ENCODE measurements at places on chromosomes 2 and 18.

GRCh38 chr2:217512259-217512658, 490.5 kb downstream of the TNS1 start:
- no peak for DNase-seq

DNA sequence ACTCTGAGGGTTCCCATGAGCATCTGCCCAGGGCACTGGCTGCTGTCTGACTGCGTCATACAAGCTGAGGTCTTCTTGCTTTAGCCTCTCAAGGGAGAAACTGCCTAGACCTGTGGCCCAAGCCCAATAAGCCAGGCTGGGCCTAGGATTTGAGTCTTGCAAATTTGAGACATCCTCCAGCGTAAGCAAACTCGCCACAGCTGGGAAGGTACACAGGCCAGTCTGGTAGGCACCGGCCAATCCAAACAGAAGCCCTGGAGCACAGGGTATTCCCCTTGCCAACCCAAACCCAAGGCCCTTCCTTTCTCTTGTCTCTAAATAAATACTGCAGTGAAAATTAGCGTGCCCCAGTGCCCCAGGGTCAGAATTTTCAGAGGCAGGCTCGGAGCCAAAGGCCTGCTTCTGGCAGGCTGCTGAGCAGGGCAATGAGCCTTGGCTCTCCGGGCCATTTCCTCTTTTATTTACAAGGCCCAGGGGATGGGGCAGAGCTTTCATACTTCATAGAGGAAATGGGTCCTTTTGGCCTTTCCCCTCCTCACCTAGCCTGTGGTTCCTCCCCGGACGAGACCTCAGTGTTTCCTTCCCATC, 33.3 kb downstream of the POLR1A start:
- peak; percentile 77 for DNase-seq

DNA sequence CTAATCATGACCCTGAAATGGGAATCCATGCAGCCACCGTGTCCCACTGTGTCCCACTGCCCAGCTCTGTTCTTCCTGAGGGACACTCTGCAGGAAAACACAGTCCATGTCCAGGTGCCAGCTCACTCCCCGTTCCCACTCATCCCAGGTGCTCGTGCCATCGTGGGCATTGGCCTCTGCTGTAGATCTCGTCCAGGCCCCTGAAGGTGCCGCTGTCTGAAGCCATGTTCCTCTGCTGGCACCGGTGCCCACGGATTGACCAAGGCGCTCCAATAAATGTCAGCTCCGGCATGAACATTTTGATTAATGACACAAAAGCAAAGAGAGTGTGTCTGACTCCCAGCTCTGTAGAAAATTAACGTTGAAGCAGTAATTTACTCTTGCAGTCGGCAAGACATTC, 280.1 kb upstream of the SALL3 start:
- no peak for DNase-seq

DNA sequence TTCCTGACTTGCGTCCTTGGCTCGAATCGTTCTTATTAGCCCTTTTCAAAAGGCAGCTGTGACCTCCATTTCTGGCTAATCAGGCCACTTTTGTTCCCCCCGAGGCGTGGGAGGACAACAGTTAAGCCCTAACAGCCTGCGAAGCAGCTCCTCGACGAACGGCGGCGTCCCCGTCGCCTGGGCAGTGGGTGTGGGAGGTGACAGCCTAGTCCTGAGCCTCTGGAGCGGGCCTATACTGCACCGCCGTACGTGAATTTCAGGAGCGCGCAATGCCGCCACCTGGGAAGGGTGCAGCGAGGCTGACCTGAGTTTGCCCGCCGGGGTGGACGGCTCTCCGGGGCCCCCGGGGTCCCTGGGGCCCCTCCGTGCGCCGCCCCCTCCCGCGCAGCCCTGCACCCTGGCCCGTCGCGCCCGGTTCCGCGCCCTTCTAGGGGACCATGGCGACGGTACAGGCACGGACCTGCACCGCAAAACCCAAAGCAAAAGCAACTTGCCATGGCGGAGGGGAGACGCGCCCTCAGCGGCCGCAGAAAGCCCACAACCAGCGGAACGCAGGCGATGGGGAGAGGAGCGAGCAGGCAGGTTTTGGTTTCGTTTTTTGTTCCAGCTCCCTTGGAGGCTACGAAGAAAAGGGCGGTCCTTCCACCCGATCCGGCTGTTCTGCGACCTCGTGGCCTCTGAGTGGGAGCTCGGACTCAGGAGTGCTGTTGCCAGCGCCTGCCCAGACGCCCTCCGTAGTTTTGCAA, at the start of gene RBM43:
TSS of gene RBM43 (minus strand) at position 633 of the 746 bp plus-strand sequence. CDS start at position 497, 136 bp downstream.
- peak; percentile 84 for DNase-seq

GRCh38 chr18:30415903-30416302, 626.6 kb downstream of the DSC3 start:
- DNase-seq = no peak

DNA sequence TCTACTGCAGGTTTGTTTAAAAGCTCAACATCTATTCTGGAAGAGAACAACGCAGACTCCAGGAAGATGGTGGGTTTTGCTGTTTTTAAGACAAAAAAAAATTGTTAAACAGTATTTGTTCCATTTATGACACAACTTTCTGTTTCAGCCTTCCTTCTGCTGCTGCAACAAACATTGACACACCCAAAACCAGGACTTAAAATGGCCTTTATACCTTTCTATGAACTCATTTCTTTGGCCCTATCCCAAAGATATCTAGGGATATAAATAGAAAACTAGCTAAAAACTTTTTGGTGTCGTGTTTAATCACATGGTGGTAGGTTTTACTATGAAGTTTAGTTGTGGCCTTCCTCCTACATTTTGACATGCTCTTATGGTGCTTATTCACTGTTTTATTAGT, 964 bp upstream of the GALNT3 start:
- peak; percentile 49 for DNase-seq

GRCh38 chr2:42063431-42064171, 15.8 kb downstream of the PKDCC start:
- DNase-seq = no peak

- no peak for DNase-seq
Measured at GRCh38 chr18:26386441-26386840, 160.2 kb downstream of the TAF4B start.

DNA sequence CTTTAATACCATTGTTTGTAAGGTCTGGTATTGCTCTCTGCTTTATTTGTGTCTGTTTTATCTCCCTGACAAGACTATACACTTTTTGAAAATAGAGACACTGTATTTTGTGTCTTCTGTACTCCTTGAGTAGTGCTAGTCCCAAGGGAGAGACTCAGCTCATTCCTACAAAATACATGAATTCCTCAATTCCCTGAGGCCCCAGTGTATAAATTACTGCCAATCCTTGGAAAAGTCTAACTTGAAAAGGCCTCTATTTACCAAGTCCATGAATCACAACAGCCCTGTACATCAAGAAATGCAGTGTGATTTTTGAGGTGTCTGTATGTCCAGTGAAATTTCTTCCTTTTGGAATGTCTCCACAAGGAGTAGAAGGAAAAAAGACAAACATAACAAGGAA, 34.9 kb upstream of the NEDD4L start:
- no peak for DNase-seq

GRCh38 chr2:19654310-19655090, 247.3 kb downstream of the TTC32 start:
- no peak for DNase-seq

DNA sequence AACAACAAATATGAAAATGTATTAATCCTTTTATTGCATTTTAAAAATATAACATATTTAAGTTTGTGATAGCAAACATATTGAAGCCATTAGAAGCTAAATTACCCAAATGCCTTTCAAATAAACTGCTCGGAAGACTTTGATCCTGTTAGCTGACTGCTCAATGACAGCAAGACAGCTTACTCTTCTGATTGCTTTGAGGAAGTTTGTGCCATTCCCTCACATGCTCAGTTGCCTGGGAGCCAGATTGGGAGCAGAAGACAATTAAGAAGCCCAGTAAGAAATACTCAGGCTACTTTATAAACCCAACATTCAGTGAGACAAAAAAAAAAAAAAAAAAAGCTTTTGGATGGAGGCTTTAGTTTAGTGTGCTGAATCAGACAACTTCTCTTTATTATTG, 407.1 kb upstream of the SOX11 start:
- DNase-seq = no peak

DNA sequence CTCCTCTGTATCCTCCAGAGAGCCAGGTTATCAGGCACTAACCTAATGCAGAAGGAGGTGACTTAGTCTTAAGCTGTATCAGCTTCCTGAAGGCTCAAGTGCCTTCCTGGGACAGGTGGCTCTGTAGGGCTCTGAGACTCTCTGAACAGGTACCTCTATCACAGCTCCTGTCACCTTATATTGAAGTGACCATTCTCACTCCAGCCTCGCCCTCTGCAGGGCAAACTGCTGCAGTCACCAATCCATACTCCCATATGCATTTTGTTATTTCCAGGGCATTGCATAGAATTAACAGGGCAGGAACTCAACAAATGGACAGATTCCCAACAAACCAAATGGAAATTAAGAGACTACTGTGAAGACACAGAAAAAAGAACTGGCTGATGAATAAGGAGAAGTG, 203.0 kb upstream of the REV1 start:
- DNase-seq = no peak

- no peak for DNase-seq
Measured at GRCh38 chr2:62685256-62685655, 20.3 kb upstream of the EHBP1 start.

DNA sequence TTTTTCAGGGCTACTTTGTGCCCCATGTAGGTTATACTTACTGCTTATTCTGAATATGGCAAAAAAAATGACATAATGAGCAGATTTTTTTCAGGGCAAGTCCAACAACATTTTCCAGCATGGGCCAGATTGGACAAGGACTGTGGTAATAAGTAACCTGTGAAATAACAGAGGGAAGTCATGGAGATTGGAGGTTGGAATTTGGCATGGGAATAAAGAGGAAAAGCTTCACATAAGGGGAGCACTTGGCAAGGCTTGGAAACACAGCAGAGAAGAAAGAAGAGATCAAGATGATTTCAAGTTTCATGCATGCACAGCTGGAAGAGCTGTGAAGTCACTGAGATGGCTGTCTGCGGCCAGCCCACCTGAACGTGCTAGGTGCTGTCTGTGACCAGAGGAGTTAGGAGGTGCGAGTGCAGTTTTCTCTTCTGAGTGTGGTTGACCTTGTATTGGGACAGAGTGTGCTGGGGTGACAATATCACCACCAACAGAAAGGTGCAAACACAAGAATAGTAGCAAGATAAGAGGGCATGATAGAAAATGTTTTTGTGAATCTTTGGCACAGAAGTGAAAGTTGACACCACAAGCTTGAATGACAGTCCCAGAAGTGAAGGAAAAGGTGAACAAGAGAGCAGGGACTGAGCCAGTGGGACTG, 71.1 kb upstream of the DSC1 start:
- DNase-seq = no peak

DNA sequence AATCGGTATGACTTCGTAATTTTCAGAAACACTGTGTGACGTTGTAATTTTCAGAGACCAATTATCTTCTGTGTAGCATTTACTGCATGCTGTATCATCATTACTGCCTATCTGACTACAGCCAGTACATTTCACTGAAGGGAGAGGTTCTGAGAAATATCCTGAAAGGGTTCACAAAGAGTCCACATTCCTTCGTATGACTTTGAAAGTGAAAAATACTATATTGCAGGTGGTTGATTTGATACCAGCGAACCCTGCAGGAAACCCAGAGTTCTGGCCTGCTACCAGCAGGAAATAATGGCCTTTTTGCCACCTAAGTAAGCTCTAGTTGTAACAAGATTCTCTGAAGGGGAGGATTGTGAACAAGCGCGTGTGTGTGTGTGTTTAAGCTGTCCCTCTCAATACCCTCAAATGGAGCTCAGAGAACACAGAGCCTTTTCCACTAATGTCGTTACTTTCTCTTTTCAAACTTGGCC, 155.5 kb downstream of the ARHGAP28 start:
- DNase-seq = no peak

- DNase-seq = no peak
Measured at GRCh38 chr2:74863802-74864248, 29.9 kb downstream of the HK2 start.

GRCh38 chr2:71798266-71799012, 345.1 kb downstream of the DYSF start:
- DNase-seq = no peak

GRCh38 chr2:101133492-101134100, 17.6 kb downstream of the TBC1D8 start:
- DNase-seq = no peak

GRCh38 chr2:9319338-9319715, 104.0 kb downstream of the ITGB1BP1 start:
- no peak for DNase-seq

DNA sequence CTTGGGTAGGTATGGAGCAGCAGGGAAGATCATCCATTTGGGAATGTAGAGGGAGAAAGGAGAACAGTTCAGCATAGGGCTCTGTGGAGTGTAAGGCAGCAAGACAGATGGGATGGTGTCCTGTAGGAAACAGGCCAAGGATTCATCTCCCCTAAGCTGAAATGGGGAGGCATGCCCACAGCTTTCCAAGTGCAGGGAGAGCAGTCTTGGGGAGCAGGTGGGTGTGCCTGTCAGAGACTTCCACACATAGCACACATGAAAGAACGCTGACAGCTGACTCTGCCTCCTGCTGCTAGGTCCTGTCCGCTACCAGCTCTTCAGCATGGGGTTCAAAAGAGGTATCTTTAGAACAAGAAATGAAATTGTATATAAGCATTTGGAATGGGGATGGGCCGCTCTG, 9.0 kb downstream of the SETBP1 start:
- no peak for DNase-seq

DNA sequence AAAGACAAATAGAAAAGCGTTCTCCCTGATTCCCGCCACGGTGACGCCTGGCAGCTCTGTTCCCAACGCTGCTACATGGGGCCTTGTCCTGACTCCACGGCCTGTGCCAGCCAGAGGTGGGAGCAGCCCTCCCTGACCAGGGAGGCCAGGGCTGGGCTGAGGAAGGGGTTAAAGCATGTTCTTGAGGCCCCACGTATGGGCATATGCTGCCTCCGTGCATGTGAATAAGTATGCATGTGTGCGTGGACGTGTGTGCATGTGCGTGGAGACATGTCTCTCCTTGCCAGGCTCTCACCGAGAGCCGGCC, 1.6 kb upstream of the SNED1 start:
- no peak for DNase-seq

GRCh38 chr2:173797586-173798263, 167.4 kb downstream of the SP3 start:
- DNase-seq = no peak

GRCh38 chr18:9048808-9049494, 53.5 kb upstream of the NDUFV2 start:
- no peak for DNase-seq

DNA sequence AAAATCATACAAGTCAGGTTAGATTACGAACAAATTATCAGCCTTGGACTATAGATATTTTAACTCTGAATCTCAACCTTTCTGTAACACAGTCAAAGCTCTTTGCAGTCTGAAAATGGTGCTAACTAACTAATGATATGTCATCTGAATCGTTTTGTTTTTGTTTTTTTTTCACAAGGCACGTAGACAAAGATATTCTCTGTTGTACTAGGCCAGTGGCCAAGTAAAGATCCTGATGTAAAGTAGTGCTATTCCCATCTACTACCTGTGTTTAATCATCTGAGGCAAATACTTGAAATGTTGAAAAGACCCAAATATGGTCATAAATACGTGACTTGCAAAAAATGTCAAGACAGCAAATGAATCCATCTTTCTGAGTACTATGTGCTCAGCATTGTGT, 65.7 kb downstream of the REL start:
- DNase-seq = no peak

Data from GF-D8 (cell line).